ENCODE measurements at places on chromosomes 2 and 18. TPM values are rescaled to one million over a fixed set of nuclear protein-coding genes. Genes with fewer than 3 reads are reported as not detected.

- DNase-seq = no peak
These were observed 15.3 kb upstream of the PPP4R1 start for GRCh38 chr18:9629709-9630108.

The PLA2R1 gene
- total RNA-seq = 3.0 TPM

The ICOS gene
- total RNA-seq = not detected

The WDPCP gene
- total RNA-seq = 12.8 TPM

DNA sequence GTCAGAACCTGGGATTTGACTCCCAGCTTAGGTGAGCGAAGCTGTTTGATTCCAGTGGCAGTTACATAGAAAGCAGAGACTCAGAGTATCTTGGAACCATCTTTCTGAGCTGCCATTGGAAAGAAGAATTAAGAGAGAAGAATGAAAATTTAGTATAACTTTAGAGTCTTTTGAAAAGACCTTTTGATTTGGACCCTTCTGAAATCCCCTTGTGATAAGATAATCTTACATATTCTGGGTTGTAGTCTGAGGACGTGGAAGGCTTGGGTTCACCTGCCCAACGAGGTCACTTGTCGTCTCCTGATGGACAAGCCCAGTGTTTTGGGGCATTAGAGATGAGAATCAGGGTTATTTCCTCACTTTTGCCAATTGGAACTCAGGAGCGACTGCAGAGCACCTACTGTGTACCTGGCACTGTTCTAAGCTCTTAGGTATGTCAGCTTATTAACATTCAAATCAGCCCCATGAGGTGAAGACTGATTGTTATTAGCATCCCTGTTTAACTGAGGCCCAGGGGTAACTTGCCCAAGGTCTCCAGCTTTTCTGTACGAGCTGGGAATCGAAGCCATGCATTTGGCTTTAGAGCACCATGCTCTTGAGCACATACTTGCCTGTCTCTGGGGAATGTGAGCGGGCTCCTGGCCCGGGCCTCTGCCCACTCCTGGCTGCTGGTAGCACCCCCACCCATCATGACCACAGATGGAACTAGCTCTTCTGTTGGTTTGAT, 2.9 kb downstream of the HK2 start:
- DNase-seq = no peak

DNA sequence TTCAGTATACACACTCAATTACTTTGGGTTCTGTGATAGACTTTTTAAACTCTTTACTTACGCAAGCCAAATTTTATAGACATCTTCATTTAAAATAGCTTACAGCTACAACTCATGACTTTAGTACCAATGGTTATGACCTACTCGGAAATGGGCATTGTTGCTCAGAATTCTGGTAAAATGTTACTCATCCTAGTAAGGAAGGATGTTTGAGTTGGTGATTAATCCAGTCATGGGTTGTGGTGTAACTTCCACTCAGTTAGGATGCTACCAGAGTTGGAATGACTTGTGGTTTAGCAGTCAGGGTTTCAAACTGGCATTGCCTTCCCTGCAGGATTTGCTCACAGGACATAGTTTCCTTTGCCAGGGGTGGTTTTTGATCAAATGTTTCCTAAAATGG, 7.4 kb upstream of the NPC1 start:
- DNase-seq = no peak

DNA sequence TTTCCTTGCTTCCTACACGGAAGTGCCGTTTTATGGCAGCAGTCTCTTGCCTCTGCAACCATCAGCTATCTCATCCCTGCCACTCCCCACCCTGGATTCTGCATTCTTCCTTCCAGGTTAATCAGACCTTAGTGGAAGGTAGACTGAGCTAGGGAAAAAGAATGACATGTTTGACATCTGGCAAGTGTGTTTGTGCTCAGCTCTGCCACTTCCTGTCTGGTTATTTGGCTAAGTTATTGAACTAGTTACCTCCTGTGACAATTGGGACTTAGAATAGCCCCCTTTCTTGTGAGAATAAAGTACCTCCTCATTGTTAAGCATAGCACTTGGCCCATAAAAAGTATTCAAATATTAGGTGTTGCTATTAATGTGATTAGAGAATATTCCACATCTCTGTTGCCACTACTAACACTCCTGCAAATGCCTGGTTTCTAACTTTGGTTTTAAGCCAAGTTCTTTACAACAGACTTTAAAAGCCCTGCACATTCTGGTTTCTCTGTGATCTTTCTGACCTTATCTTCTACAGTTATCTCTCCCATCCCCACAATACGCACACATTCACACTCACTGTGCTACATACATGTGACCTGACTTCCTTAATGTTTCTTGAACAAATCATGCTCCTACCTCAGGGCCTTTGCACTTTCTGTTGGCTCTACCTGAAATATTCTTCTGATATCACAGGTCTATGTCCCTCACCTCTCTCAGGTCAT, 10.8 kb upstream of the MAPRE2 start:
- no peak for DNase-seq

The UGT1A8 gene
- not detected for total RNA-seq

- no peak for DNase-seq
These were observed 26.5 kb upstream of the C2orf74 start for GRCh38 chr2:61135510-61135909.

The TAF4B gene
- total RNA-seq = 1.5 TPM

The CDH19 gene
- total RNA-seq = 18.4 TPM

The SPR gene
- 53.9 TPM for total RNA-seq

- DNase-seq = no peak
These were observed 260.9 kb downstream of the RIT2 start for GRCh38 chr18:42854558-42854957.

- no peak for DNase-seq
These were observed 118.1 kb downstream of the MYO1B start for GRCh38 chr2:191363267-191363666.

DNA sequence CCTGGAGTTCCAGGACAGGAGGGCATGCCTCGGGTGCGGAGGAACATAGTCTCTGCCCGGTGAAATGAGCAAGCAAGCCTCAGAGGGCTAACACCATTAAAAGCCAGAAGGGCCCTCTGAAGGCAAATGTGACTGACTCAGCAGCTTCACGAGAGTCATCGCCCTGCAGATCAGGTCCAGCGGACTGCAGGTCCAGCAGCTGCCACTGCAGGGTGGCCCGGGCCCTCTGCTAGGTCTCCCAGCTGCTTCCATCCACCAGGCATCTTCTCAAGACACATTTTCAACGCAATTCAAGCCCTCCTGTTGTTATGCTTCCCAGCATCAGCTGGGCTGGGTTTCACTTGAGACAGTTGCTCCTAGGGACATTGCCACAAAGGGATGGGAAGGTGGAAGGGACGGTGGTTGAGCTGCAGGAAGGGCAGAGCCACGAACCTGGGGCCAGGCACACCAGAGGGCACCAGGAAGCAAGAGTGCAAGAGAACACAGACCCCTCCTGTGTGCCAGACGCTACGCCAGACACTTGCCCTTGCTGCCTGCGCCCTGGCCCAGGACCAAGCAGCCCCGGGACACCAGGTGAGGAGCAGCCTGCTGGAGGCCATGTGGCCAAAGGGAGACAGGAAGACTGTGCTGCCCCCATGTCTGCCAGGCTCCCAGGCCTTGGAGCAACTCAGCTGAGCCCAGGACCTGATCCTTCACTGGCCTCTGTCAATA, 173.0 kb downstream of the HDAC4 start:
- no peak for DNase-seq

The ANTXR1 gene
- total RNA-seq = 31.2 TPM

The GNLY gene
- 1.7 TPM for total RNA-seq

DNA sequence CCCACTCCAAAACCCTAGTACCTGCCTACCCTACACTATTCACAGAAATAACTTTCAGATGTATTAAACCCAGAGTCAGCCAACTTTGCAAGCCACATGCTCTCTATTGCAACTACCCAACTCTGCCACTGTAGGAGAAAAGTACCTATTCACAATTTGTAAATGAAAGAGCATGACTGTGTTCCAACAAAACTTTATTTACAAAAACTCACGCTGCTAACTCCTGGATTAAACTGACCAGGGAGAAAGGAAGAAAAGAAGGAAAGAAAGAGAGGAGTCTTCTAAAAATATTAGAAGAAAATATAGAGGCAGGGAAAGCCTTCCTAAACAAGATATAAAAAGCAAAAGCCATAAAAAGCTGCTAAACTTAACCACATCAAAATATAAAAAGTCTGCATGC, 24.6 kb downstream of the SLC1A4 start:
- DNase-seq = no peak

The MEIS1 gene
- 41.7 TPM for total RNA-seq

DNA sequence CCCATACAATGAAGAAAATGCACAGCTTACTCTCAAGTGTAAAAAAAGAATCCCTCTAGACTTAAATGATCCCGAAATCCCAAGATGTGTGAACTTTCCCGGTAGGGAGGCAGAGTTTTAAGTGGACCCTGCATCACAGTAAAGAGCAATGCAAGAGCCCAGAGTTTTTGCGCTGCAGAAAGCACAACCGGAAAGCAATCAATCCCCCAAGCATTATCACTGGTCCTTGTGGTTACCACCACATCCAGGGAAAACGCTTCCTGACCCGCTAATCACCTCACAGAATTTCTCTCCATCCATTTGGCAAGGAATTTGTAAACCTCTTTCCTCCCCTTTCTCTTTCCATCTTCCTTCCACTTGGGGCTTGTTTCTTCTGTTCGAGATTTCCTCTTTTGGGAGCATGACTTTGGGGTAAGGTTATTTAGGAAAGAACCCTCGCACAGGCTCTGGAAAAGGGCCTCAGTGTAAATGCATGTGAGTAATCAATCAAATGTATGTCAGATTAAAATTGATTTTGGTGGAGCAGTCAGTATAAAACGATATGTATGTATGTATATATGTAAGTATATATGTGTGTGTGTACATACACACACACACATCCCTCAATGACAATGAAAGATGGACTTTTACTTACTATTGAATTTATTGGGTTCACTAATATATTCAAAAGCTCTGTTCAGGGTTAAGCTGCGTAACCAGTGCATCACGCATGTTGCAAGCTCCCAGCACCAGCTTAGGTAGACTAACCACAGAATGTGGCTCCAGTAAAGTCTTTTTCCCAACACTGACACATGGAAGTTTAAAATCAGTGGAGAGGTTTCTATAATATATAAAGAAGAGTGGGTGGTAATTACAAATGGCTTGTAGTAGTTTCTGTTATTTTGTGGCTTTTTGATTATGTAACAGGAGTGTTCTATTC, 1.6 kb downstream of the PLCL1 start:
- no peak for DNase-seq

The MARCHF4 gene
- not detected for total RNA-seq

GRCh38 chr2:26346454-26347053, at the start of gene ADGRF3:
ADGRF3 (minus strand) TSS chr2:26346789; CDS start chr2:26346234, 555 bp downstream.
- DNase-seq = peak; percentile 70

DNA sequence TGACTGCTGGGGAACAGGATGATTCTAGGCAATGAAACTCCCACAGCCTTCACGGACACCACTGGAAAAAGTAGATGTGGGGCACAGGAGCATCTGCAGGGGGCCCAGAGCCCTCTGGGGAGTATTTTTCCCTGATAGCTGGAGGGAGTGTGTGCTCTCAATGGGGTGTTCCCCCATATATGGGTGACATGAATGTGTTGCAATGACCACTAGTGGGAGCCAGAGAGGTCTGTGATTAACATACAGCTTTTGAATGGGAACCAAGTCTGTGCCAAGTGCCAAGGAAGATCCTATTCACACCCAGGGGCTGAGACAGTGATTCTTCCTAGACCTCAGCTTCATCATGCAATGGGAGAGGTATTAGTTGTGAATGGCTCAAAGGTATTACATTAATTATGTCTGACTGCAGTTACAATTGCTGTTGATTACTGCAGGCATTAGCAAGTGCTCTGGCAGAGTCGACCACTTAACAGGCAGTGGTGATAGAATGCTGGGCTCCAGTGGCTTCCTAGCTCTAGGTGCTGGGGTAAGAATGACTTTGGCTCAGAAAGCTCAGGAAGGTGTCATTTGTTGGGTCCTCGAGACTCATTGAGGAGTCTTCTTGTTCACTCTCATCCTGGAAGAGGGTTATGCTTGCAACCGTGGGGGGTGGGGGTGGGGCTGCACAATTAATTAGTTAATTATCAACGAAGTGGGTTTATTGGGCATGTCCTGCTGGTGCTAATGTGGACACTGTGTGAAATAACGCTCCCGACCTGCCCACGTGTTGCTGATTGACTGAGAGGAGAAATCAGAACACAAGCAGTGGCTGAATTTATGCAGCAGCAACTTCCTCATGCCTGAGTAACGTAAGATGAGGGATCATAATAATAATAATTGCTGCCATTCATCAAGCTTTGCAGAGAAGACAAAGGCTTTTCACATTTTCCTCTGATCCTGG, 194.1 kb downstream of the CLIP4 start:
- no peak for DNase-seq

DNA sequence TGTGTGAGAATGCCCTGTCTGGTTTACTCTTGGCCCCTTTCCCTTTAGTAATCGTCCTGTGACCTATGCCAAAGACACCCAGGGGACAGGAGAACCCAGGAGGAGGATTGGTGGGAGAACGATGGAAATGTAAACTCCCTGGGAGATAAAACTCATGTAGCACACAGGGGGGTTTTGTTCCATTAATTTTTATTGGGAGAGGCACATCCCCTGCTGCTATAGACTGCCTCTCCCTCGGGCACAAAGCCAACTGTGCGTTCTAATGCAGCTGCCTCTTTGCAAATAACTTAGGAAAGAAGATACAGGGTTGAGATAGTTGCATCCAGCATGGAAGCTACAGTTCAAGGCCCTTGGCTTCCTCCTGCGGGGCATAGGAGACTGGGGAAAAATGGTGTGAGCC, 489.6 kb downstream of the SLC4A3 start:
- DNase-seq = no peak

GRCh38 chr18:61669320-61669719, 223.5 kb downstream of the RNF152 start:
- DNase-seq = no peak

GRCh38 chr2:149871091-149871885, 283.7 kb upstream of the MMADHC start:
- no peak for DNase-seq
